GM12891 (cell line): ENCODE measurements at places on chromosomes 2 and 18.

DNA sequence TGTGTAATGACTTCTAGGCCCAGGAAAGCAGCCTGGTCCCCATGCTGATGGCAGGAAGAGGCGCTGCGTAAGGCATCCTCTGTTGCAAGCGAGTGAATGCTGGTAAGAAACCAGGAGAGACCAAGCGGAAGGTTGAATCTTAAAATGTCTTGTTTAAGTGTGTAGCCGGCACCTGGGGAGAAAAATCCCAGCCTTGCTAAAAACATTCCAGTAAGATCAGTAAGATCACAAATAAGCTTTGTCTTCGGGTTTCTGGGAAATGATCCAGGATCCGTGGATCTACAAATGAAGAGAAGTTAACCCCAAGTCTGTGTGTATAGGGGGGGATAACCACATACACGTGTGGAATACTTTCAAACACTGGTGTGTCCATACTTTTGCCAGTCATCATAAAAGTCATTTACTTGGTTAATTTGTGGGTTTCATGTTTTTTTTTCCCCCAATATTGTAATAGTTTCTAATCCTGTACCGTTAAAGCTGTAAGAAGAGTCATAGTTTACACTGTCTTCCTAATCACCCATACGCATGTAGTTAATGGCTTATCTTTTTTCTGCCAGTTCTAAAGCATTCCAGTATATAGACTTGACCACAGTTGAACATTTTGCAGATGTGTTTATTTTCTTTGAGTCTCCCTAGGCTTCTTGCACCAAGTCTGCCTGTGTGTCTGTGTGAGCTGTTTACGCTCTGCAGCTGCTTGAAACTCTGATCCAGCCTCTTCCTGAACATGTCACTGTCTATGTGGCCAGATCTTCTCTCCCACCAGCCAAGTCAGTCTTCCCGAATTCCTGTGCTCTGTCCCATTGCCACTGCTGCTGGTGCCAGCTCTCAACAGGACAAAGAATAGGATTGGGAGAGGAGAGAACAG lies 135.9 kb upstream of the ARL4C start:
- no peak for DNase-seq

DNA sequence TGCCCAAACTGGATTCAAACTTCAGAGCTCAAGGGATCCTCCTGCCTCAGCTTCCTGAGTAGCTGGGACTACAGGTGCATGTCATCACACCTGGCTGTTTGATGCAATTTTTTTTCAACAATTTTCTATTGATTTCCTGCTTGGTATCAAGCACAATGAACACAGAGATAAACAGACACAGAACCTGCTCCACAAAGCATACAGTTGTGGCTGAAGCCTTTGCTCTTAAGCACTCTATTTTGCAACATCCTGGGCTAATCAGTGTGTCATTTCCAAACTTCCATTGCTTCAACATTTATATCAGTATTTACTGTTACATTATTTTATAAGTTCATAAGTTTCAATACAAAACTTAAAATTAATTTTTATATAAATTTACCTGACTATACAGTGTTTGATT lies 79.4 kb downstream of the NEB start:
- no peak for DNase-seq

- DNase-seq, result no peak
These were observed 42.0 kb downstream of the GORASP2 start for GRCh38 chr2:170971071-170971470.

- DNase-seq, result no peak
These were observed 68.7 kb upstream of the HPCAL1 start for GRCh38 chr2:10234013-10234306.

- no peak for DNase-seq
These were observed 20.1 kb downstream of the SH3RF3 start for GRCh38 chr2:109148991-109149645.

GRCh38 chr2:237530472-237531433 lies 35.6 kb upstream of the PRLH start:
- no peak for DNase-seq

DNA sequence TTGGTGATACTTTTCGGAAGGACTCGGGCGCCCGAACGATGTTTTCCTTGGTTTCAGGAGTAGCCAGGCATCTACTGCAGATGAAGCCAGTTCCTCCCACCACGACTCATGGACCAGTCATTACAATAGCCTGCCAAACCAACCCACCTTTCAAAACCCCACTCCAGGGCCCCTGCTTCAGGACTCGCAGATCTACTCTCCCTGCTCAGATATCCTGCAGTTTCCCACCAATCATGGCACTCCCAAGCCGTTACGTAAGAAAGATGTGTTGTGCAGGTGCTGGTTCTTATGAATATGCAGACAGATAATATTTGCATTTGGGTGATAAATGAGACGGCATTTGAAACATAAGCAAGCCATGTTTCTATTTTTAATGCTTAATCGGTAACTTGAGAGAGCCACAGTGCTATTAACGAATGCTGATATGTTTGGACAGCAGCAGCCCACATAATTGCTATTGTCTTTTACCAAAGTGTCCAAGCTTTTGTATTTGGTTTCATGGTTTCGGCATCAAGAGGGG lies 3.5 kb upstream of the CYS1 start:
- no peak for DNase-seq

- DNase-seq, result no peak
These were observed 120.5 kb downstream of the MBP start for GRCh38 chr18:77012120-77012519.

GRCh38 chr2:30346471-30347169 lies 100.4 kb upstream of the LCLAT1 start:
- no peak for DNase-seq

- no peak for DNase-seq
These were observed 45.3 kb upstream of the HS6ST1 start for GRCh38 chr2:128363934-128364361.

GRCh38 chr18:62904396-62905285 lies 189.3 kb downstream of the PHLPP1 start:
- DNase-seq, result no peak

- no peak for DNase-seq
These were observed 239.1 kb downstream of the KCNS3 start for GRCh38 chr2:18117592-18117991.

DNA sequence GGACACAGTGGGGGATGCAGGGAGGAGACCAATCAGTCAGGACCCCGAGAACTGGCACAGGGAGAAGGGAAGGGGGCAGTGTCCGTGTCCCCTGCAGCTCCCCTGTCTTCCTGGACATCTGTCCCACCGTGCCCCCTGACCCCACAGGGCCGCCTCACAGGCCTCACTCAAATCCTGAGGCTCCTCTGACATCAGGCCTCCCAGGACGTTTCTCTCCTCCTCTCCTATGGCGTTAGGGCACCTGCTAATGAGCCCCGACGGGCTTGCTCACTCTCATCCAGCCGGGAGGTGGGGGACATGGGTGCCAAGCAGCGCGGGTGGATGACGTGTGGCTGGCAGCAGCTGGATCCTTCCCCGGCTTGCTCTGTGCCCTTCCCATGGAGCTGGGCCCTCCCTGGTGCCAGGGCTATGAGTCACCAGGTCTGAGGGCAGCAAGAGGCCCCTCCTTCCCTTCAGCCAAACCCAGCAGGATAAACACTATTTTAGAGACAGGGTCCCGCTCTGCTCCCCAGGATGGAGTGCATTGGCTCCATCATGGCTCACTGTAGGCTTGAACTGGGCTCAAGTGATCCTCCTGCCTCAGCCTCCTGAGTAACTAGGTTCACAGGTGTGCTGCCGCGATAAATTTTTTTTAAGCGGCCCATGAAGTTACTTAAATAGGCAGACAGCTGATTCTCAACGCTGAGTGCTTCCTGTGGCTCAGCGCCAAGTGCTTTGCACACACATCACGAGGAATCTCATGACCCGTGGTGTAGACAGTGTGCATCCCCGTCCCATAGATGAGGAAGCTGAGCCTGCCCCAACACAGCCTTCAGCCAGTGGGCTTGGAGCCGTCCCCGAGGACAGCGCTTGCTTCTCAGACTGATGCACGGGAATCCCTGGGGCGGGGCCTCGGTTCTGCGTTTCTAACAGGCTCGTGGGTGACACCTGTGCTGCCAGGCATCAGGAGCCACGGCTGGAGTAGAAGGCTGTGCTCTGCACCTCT lies 64.5 kb upstream of the HDAC4 start:
- no peak for DNase-seq

- no peak for DNase-seq
These were observed 27.3 kb upstream of the NOTO start for GRCh38 chr2:73174941-73175662.
